ENCODE measurements at places on chromosomes 12 and 14. TPM values are rescaled to one million over a fixed set of nuclear protein-coding genes. Genes with fewer than 3 reads are reported as not detected.

DNA sequence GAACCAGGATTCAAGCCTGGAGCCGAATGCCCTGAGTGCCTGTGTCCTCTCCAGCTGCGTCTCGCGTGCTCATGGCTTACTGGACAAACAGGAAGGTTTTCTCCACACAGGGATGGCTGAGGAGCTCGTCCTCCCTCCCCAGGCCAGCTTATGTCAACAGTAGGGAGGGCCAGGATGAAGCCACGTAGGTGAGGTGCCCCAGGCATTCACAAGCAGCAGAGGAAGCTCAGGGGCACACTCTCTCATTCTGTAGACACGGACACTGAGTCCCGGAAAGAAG, 49.3 kb downstream of the TRPV4 start:
- DNase-seq = no peak
- H3K27ac ChIP-seq = no peak overlapping the region
- no peaks in the 10 kb centered on the region for H3K36me3 ChIP-seq
- H3K4me3 ChIP-seq = no peak overlapping the region

- peaks cover 18% of the 10 kb centered on the region for H3K4me1 ChIP-seq
- no peak for DNase-seq
- no peak overlapping the region for H3K4me3 ChIP-seq
These were observed 9.8 kb downstream of the GALNT6 start for GRCh38 chr12:51381226-51382079.

- H3K27ac ChIP-seq = no peak overlapping the region
- peaks cover 16% of the 10 kb centered on the region for H3K27me3 ChIP-seq
- H3K4me1 ChIP-seq = no peaks in the 10 kb centered on the region
- DNase-seq = no peak
- no peaks in the 10 kb centered on the region for H3K36me3 ChIP-seq
These were observed 11.3 kb upstream of the CDKN3 start for GRCh38 chr14:54385556-54385955.

DNA sequence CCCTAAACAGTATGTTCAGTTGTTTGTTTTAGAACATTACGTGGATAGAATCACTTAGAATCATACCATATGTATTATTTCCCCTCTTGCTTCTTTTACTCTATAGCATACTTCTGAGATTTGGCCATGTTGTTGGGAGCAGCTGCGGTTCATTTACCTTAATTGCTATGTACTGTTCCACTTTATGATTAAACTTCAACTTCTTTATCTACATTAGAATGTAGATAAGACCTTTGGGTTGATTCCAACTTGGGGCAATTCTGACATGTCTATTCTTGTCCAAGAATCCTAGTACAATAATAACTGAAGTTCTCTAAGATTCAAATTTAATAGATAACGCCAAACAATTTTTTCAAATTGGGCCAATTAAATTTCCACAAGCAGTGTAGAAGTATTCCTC, 80.7 kb downstream of the GRIN2B start:
- no peaks in the 10 kb centered on the region for H3K36me3 ChIP-seq
- no peaks in the 10 kb centered on the region for H3K4me1 ChIP-seq
- H3K27ac ChIP-seq = no peak overlapping the region
- DNase-seq = no peak
- H3K4me3 ChIP-seq = no peak overlapping the region

DNA sequence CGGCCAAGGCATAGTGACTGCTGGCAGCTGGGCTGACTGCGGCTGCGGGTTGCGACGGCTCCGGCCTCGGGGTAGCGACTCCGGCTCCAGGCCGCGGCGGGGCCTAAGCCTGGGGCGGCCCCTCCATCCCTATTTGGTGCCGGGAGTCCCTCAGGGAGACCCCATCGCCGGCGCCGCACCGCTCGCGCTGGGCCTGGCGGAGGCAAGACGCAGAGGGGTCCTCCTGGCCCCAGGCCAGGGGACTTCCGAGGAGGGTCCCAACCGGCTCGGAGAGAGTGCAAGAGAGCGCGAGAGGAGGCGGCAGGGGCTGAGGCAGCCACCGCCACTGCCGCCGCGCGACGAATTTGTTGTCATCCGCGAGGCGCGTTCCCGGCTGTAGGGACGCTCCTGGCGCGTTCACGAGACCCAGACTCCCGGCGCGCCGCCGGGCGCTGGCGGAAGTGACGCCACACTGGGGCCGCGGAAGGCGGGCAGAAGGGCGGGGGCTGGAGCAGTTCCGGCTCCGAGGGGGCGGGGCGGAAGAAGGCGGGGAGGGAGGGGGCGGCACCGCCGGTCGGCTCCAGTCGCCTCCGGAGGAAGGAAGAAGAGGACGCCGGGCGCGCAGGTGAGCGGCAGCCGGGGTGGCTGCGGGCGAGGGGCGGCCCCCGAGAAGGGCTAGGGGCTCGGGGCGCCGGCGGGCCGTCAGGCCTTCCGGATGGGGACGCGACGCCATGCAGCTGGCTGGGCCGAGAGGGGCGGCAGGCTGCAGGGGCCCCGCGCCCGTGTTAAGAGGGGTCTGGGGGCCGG, at the start of the genes ATG2B and GSKIP:
ATG2B (minus strand) TSS at position 377 of the 786 bp plus-strand sequence; CDS start at position 12, 365 bp downstream.
GSKIP (plus strand) TSS at position 562 of the 786 bp plus-strand sequence. CDS start 18,722 bp downstream, outside the sequence.
- peak; percentile 30 for DNase-seq
- no peaks in the 10 kb centered on the region for H3K36me3 ChIP-seq
- H3K27ac ChIP-seq = peak within 1 kb of the TSS; percentile 77
- H3K4me1 ChIP-seq = peaks cover 18% of the 10 kb centered on the region

DNA sequence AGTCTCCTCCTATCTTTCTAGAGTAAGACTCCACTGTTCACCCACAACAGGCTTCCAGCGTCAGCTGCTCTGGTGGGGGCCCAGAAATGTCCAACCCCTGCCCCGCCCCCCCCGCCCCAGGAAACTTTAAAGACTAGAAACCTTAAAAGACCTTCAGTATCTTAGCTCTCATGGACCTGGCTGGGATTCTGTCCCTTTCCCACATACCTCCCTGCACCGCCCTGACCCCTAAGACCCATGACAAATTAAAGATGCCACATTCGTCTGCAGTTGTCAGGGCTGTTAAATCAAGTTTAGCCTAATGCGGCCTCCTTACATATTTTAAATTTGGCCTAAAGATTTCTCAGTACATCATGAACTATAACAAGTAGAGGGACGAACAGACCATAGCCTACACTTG, 10.0 kb upstream of the SERPINA10 start:
- H3K4me1 ChIP-seq = no peaks in the 10 kb centered on the region
- no peak overlapping the region for H3K4me3 ChIP-seq
- DNase-seq = no peak
- no peak overlapping the region for H3K27ac ChIP-seq

DNA sequence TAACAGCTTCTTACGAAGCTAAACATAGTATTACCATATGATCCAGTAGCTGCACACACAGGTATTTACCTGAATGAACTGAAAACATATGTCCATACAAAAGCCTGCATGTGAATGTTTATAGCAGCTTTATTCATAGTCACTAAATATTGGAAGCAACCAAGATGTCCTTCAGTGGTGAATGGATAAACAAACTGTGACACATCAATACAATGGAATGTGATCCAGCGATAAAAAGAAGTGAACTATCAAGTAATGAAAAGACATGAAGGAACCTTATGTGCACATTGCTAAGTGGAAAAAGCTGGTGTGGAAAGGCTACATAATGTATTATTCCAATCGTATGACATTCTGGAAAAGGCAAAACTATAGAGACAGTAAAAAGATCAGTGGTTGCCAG, 38.1 kb upstream of the JDP2 start:
- DNase-seq = no peak
- H3K27me3 ChIP-seq = no peaks in the 10 kb centered on the region
- H3K36me3 ChIP-seq = no peaks in the 10 kb centered on the region
- H3K4me3 ChIP-seq = no peak overlapping the region

DNA sequence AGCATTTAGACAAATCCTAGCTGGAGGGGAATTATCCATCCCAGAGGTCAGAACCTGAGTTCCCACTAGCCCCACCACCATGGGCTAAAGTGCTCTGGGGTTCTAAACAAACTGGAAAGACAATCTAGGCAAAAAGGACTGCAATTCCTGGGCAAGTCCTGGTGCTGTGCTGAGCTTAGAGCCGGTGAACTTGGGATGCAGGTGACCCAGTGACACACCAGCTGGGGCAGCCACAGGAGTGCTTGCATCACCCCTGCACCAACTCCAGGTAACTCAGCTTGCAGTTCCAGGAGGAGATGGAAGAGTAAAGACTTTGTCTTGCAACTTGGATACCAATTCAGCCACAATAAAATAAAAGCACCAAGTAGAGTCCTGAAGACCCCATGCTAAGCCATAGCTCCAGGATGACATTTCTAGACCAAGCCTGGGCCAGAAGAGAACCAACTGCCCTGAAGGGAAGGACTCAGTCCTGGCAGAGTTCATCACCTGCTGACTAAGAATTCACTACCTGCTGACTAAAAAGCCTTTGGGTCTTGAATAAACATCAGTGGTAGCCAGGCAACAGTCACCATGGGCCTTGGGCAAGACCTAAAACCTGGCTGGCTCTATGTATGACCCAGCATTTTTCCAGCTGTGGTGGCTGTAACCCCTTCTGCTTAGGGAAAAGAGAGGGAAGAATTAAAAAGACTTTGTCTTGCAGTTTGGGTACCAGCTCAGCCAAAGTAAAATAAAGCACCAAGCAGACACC, 223.4 kb upstream of the DIO2 start:
- DNase-seq = peak; percentile 64
- H3K27me3 ChIP-seq = no peaks in the 10 kb centered on the region
- H3K4me1 ChIP-seq = peaks cover 13% of the 10 kb centered on the region
- H3K27ac ChIP-seq = peak overlapping the region; percentile 25
- no peak overlapping the region for H3K4me3 ChIP-seq

GRCh38 chr12:31897781-31898503, 61.3 kb upstream of the RESF1 start:
- no peaks in the 10 kb centered on the region for H3K27me3 ChIP-seq
- no peak for DNase-seq
- H3K4me1 ChIP-seq = no peaks in the 10 kb centered on the region
- H3K4me3 ChIP-seq = no peak overlapping the region

DNA sequence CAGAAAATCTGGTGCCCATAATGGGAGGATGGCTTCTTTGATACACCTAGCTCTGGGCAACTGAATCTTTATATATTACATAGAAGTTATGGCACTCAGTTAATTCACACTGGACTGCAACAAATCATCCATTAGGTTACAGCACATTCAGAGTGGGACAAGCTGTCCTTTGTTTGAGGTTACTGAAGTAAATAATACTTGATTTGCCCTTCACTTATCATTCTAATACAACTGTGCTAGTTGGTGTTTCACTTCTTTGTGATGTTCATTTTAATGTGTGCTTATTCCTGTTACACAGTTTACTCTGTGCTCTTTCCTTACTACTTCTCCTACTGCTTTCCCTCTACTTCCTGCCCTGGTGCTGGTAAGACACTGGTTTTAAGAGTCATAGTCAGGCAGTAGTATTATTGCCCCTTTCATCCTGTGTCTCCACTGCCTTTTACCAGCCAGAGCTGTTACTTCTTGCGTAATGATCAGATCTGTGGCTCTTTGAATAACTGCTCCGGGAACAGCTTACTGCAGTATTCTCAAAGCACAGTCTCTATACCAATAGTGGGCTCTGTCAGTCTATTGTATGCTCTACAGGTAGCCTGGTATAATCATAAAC, 36.4 kb upstream of the GXYLT1 start:
- H3K27me3 ChIP-seq = no peaks in the 10 kb centered on the region
- no peak overlapping the region for H3K27ac ChIP-seq
- H3K36me3 ChIP-seq = no peaks in the 10 kb centered on the region
- no peak for DNase-seq

DNA sequence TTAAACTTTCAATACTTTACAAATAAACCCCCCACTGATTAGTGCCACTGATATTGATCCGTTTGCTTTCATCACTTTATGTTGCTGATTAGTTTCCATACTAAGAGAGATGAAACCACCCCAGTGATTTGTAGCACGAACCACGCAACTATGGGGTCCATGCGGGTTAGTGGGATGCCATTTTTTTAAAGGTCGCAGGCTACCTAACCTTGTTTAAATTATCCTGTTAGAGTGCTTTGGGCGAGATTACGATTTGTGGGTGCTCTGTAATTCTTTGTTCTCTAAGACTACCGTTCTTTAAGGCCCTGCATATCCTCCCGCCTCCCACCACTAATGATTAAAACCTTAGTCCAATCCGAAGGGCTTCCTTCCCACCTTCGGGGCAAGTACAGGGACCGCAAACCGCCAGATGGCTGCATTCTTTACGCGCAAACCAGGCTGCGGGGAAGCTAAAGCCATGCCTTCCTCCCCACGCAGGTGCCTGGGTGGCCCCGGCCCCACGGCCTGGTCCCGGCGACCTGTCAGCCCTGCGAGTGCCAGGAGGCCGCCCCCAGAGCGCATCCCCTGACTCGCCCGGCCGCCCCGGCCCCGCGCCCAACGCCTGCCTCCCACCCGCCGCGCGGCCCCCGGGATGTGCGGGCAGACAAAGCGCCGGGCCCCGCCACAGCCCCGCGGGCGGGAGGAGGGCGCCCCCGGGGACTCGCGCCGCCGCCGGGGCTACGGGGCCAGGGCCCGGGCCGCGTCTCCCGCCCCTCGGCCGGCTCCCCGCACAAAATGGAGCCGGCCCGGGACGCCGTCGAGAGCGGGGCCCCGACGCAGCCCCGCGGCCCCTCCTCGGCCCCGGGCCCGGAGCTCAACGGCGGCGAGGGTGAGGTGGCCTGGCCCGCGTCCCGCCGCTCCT, 759 bp downstream of the NFYB start:
- peaks cover 11% of the 10 kb centered on the region for H3K4me1 ChIP-seq
- peaks cover 13% of the 10 kb centered on the region for H3K36me3 ChIP-seq
- DNase-seq = no peak
- H3K27ac ChIP-seq = peak overlapping the region; percentile 45
- no peaks in the 10 kb centered on the region for H3K27me3 ChIP-seq
- H3K4me3 ChIP-seq = peak overlapping the region; percentile 83

- H3K36me3 ChIP-seq = no peaks in the 10 kb centered on the region
- H3K27ac ChIP-seq = no peak overlapping the region
- no peaks in the 10 kb centered on the region for H3K4me1 ChIP-seq
- H3K4me3 ChIP-seq = no peak overlapping the region
- DNase-seq = no peak
- no peaks in the 10 kb centered on the region for H3K27me3 ChIP-seq
These were observed 170.5 kb downstream of the NDUFA12 start for GRCh38 chr12:94832780-94833681.

DNA sequence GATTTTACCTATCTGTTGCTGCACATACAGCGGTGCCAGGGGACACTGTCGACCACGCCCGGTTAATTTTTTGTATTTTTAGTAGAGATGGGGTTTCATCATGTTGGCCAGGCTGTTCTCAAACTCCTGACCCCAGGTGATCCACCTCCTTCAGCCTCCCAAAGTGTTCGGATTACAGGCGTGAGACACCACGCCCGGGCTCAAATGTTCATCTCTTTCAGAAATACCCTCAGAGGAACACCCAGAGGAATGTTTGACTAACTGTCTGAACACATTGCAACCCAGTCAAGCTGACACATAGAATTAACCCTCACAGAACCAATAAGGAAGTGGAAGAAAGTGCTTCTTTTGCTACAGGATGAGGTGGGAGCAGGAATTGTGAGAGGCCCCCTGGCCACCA, 15.0 kb upstream of the ETFBKMT start:
- H3K27ac ChIP-seq = no peak overlapping the region
- H3K4me1 ChIP-seq = peaks cover 7% of the 10 kb centered on the region
- no peaks in the 10 kb centered on the region for H3K27me3 ChIP-seq
- no peak for DNase-seq

DIO3 gene
- not detected for polyA plus RNA-seq
